T-helper 9 cell (primary cell): ENCODE measurements at places on chromosomes 3 and 15.

GRCh38 chr15:28023422-28023821, 75.7 kb downstream of the OCA2 start:
- no peak for DNase-seq

DNA sequence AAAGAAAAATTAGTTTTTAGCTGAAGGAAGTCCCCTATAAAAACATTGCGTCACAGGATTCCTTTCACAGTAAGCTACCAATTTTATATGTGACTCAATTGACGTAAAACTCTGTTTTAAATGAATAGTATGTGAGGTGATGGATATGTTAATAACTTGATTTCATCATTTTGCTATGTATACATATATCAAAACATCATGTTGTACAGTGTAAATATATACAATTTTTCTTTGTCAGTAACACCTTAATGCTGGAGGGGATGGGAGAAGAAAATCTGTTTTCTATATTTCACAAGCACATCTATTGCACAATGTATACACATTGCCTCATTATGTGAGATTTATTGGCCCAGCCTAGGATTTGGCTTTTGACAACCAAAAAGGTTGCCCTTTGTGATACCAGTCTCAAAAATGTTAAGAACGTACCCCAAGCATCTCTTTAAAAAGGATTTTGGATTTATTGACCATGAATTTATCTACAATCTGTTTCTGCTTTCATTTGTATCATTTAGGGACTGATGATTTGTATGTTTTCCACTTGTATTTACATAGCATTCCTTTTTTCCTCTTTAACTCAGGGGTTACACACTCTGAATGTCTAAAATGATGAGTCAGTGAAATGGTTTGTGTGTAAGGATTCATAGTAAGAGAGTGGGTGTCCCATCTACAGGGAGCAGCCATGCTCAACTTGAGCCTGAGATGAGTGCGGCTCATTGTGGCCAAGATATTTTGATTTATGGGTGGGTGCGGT, 62.6 kb downstream of the CRTC3 start:
- no peak for DNase-seq

DNA sequence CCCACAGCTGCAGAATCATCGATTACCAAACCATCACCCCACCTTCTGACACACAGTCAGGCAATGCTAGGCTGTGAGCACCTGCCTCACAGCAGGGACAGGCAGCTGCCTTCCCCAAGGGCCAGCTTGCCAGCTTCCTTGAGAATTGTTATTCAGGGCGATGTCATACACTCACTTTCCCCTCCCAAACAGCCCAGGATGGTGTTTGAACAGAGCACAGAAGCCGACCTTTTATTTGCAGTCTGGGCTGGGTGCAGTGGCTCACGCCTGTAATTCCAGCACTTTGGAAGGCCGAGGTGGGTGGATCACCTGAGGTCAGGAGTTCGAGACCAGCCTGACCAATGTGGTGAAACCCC, 84.5 kb upstream of the HERC1 start:
- no peak for DNase-seq

- no peak for DNase-seq
These were observed 62.9 kb upstream of the RAP2B start for GRCh38 chr3:153099131-153099530.

DNA sequence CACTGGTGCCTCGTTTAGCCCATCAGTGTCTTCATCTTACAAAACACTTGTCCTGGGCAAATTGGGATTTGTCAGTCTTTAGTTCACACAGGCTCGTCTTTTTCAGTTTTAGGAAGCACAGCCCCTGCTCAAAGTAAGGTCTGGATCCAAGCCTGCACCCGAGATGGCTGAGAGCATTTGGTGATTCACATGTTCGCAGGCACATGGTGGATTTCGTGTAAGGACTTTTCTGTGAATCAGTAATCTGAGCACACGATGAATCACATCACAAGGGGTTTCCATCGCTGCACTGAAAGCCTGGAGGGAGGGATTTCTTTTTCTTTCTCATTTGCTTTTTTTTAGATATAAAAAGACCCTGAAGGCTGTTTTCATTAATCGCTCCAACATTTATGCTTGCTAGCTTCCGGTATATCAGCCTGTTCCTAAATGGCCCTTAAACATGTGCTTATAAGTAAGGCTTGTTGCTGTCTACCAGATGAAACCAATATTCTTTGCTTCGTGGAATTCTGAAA, 435.6 kb upstream of the ATP10A start:
- no peak for DNase-seq

DNA sequence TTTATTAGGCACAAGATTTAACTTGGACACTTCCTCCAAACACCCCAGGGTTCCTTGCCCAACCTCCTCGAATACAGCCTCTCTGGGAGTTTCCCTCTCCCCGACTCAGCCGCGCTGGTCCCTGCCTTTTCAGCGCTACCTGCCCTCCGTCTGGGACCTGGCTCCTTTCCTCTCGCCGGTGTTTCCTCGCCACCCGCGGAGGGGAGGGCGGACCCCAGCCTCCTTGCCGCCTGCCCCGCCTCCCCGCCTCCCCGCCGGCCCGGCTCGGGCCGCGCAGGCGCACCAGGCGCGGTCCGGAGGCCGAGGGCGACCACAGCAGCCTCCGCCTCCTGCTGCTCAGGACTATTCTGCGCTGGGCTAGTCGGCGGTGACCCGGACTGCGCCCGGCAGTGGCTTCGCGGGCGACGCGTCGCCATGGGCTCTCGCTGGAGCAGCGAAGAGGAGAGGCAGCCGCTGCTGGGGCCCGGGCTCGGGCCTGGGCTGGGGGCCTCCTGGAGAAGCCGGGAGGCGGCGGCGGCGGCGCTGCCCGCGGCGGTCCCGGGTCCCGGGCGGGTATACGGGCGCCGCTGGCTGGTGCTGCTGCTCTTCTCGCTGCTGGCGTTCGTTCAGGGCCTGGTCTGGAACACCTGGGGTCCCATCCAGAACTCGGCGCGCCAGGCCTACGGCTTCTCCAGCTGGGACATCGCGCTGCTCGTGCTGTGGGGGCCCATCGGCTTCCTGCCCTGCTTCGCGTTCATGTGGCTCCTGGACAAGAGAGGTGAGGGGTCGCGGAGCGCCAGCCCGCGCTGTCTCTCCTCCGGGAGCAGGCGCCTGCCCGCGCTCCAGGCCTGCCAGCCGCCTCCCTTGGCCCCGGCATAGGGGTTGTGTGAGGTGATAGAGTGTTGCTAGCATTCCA, at the start of gene SLC49A4:
Gene SLC49A4 (plus strand): TSS at position 291 of the 895 bp plus-strand sequence. CDS start 124 bp downstream, at position 415.
- DNase-seq = peak; percentile 59

DNA sequence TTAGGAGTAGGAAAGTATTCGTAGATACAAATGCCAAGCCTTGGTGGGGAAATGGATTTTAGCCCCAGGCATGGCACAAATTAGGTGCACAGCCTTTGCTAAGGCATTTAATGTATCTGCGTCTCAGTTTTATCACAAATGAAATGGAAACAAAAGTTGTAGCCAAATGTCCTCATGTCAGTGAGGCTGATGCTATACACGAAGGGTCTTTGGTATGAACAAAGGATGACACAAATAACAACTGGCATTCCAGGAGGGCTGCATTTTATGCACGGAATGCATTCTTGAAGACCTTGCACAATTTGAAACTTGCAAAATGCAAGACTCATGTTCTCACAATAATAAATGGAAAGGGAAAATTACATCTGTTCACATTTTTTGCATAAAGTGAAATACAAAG, 181.9 kb downstream of the SV2B start:
- no peak for DNase-seq

DNA sequence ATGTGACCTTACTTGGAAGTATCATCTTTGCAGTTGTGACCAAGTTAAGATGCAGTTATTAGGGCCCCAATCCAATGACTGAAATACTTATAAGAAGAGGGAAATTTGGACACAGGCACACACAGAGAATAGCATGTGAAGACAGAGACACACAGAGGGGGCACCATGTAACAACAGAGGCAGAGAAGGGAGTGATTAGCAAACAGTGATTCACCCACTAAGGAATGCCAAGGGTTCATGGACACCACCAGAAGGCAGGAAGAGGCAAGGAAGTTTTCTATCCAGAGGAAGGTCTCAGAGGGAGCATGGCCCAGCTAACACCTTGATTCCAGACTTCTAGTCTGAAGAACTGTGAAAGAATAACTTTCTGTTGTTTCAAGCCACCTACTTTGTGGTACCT, 25.0 kb downstream of the SIDT1 start:
- no peak for DNase-seq

GRCh38 chr15:77646104-77646694, 13.5 kb upstream of the LINGO1 start:
- no peak for DNase-seq

DNA sequence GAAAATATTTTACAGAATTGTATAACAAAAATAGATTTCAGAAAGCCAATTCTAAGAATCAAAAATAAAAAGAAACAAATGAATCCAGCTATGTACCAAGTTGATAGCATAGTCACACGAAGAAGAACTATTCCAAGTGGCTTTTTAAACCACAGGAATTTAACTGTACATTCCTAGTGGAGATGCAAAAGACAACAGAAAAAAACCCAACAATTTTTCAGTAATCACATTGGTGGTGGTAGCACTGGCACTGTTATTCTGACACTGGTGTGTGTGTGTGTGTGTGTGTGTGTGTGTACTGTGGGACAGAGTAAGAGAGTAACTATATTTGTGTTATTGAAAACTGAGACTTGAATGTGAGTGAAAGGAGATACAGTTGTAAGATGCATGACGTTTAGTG, 9.1 kb downstream of the BFSP2 start:
- no peak for DNase-seq

DNA sequence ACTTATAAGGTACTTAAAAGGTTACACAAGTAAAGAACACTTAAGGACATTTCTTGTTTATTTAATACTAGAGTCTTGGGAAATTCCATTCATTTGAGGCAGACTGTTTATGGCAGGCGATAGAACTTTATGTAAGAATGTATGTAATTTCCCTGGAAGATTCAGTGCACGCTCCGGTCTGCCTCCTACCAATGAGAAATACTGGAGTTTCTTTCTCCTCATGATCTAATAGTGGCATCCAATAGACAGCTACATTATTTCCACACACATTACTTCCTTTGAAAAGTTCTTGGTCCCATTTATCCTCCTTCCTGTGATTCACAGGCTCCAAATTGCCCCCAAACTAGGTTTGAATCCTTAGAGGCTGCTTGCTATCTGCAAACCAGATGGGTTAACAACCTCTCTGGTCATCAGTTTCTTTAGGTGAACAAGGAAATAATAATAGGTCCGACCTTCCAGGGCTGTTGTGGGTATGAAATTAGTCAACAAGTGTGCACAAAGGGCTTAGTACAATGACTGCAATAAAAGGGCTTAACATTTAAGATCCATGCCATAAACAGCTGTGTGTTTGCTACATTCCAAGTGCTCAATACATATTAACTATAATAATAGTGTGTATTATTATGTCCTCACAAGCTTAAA, 30.7 kb downstream of the EIF4E3 start:
- DNase-seq = no peak

DNA sequence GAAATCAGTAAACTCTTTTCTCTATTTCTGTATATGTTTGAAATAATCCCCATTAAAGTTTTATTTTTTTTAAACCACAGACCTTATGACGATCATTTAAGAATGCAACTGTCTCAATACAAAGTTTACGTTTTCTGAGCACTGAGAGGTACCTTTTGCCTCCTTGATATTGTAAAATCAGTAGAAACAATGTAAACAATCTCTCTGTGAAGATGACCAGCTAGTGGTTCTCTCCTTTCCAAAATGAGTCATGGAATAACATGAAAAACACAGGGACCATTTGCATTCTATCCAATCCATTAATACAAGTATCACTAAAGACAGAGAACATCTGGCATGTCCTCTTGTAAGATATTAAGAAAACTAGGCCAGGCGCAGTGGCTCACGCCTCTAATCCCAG, 48.8 kb downstream of the RAD18 start:
- no peak for DNase-seq

DNA sequence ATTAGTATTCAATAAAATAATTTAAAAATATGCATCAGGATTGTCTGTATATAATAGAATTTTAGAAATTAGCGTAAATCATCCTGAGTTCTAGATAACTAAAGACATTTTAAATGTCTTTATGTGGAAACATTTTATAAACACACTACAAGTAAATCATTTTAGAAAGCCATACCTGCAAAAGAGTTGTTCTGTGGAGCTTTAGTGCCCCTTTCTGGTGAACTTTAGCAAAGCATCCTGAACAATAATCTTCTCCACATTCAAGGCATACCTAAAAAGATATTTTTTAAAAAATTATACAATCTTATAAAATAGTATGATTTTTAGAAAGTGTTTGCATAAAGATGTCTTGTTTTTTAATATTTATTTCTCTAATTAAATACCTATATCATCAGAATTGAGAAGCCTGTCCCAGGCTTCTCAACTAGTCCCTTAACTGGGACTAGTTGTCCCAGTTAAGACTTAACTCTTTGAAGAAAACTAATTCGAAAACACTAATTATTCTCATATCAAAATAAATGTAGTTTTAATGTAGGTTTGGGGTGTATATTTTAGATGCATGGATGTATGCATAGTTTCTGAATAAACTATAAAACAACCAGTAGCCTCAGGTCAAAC, 29.7 kb downstream of the ZBBX start:
- no peak for DNase-seq

DNA sequence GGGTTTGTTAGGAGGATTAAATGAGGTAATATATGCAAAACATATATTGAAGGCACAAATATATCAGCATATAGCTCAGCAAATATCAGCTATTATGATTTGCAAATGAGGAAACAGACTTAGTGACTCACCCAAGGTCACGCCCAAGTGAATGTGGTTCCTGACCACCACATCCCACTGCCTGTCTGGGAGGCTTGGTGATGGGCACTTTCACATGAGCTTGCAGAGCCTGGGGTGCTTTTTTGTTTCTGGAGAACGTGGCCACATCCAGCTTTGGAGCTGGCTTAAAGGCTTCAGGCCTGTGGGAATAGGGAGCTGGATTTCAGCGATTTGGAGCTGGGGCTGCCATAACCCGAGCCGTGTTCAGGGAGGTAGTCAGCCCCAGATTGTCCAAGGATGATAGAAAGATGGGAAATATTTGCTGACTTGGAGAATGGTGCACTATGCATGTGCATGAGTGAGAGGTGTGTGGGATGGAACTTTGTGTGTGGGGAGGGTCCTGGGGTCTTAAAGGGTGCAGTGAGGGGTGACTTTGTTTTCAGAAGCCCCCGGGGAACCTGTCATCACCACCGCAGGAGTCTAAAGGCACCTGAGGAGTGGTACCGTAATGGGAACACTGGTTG, 12.0 kb upstream of the FGD5 start:
- no peak for DNase-seq

- no peak for DNase-seq
These were observed 292.0 kb upstream of the SUCLG2 start for GRCh38 chr3:67946436-67946835.

- DNase-seq = no peak
These were observed 70.0 kb downstream of the UBE3A start for GRCh38 chr15:25368850-25369249.

- DNase-seq = no peak
These were observed 38.7 kb downstream of the C3orf38 start for GRCh38 chr3:88188436-88188835.

DNA sequence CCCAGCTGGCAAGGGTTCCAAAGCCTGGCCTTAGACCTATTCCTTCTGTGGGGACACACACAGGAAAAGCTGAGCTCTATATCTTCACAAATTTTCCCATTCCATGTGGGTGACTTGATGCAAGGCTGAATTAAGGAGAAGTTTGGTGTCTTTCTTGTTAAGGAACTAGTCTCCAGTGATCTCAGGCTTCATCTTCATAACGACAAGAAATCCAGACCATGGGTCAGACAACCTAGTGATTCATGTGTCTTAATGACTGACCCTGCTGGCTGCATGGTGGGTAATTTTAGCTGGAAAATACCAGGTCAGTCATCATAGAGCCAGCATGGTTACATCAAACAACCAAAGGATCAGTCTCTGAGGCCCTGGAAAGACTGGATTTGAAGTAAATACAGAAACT, 112.7 kb upstream of the SLC4A7 start:
- DNase-seq = no peak

- no peak for DNase-seq
These were observed 13.4 kb downstream of the CIDEC start for GRCh38 chr3:9866639-9867038.
